NCI-H1105 (cell line): ENCODE measurements at places on chromosomes 6 and 20.

GRCh38 chr6:26028212-26028745 lies 59.0 kb upstream of the HFE start:
- no peak for DNase-seq

DNA sequence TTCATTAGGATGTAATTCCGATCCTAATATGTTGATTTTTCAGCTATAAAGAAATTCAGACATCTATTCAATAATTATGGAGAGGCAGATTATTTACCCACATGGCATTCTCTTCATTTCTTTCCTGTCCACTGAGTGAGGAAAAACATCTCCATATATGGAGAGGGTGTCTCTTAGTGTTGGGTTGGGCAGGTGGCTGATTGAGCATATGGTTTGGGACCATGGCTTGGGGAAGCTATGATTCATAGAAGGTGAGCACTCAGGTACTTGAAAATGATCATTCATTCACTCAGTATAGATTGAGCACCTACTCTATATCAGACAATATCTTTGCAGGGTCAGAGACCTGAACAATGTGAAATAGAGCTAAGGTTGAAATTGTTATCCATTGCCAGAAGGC lies 41.3 kb upstream of the IL20RA start:
- DNase-seq: no peak

- no peak for DNase-seq
Measured at GRCh38 chr20:13960525-13960924, 29.9 kb downstream of the SEL1L2 start.

GRCh38 chr6:104462811-104463599 lies 396.7 kb downstream of the HACE1 start:
- no peak for DNase-seq

DNA sequence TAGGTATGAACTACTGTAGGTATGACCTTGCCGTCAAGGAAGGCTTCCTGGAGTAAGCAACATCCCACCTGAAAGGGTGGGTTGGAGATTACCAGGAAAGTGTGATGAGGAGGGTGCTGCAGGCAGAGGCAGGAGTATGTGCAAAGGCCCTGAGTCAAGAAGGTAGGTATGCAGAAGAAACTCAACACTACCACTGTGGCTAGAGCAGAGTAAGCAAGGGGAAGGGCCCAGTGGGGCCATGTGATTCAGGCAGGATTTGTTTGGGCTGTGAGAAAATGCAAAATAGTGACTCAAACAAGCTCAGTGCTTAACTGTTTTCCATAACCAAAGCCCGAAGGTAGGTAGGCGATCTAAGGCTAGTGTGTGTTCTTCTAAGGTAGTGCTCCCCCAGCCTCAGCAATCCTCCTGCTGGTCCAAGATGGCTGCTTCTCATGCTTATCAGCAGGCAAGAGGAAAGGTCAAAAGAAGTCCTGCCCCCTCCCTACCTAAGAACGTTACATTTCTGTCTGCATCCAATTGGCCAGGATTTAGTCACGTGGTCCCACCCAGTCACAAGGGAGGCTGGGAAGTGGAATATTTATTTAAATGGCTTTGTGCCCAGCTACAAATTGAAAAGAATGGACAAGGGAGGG lies 36.2 kb upstream of the HMGA1 start:
- no peak for DNase-seq

GRCh38 chr6:169409742-169410312 lies 156.2 kb upstream of the THBS2 start:
- no peak for DNase-seq

- DNase-seq: no peak
Measured at GRCh38 chr20:35319192-35319870, 27.1 kb upstream of the FAM83C start.

DNA sequence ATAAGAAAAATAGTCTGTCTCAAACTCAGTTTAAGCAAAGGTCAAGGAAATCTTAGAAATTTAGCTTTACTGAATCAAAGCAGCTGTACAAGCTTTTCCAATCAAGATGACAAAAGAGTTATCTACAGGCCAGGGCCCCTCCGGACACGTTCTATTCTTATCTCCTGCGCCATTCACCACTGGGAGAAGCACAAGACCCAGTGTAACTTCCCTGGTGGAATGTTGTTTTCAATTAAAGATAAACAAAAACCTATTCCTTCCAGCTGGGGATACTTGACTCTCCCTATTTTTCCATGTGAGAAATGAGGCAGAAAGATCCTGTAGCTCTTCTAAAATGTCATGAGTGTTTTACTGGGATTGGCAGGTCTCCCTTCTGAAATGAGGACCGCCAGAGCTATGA lies 123.3 kb downstream of the TBX18 start:
- no peak for DNase-seq

DNA sequence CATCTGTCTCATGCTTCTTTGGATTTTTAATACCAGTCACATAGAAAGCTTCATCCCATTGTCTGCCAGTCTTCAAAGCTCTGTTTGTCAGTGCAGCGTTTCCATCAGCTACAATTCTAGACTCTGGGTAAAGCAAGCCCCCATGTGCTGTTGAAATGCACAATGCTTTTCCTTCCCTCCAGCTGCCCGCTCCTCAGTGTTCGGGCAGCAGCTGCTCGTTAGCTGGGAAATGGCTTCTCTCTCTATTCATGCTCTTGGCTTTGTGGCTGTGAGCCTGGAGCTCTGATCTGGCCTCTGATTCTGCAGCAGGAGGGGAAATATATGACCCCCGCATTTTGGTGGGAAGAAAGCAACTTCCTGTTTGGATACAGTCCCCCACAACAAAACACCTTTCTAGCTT lies 213.0 kb upstream of the CDYL start:
- DNase-seq: no peak

DNA sequence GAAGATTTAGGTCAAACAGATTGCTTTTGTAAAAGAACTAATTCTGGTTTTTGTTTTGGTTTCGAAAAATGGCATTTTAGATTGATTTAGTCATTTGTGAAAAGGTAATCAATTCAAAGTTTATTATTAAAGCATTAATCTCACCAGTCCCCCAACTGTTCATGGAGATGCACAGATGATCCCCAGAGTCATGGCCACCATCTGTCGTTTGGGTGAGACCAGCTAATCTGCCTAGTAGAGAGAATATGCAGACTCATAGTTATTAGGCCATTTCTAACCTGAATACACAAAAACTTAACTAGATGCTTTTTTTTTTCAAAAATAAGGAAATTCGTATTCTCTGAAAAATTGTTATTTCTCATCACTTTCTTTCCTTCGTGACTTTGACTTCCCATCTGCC lies 58.1 kb downstream of the C6orf58 start:
- no peak for DNase-seq
